ENCODE measurements at places on chromosomes 16 and 17. TPM values are rescaled to one million over a fixed set of nuclear protein-coding genes. Genes with fewer than 3 reads are reported as not detected.

GRCh38 chr17:35791681-35792350 is 3.6 kb downstream of the MMP28 start:
- DNase-seq = no peak
- no peaks in the 10 kb centered on the region for H3K27me3 ChIP-seq
- H3K4me3 ChIP-seq = no peak overlapping the region
- H3K4me1 ChIP-seq = peaks cover 5% of the 10 kb centered on the region
- no peak overlapping the region for H3K27ac ChIP-seq
- H3K36me3 ChIP-seq = no peaks in the 10 kb centered on the region

DNA sequence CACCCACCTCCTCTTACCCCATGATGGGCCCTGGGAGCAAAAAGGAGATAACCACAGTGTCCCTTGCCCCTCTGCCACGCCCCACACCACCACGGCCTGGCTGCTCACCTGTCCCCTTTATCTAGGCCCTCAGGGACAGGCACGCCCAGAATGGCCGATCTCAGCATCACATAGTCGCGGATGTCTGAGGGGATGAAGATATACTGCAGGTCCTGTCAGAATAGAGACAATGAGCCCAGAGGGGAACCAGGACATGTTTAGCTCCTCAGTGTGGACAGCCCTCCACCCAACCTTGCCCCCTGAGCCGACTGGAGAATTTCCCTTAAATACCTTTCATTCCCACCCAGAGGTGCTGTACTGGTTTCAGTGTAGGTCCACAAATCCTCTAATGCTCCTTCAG is 15.2 kb downstream of the ST6GALNAC2 start:
- no peak for DNase-seq
- H3K4me1 ChIP-seq = no peaks in the 10 kb centered on the region
- no peaks in the 10 kb centered on the region for H3K27me3 ChIP-seq
- H3K27ac ChIP-seq = no peak overlapping the region
- H3K4me3 ChIP-seq = no peak overlapping the region
- H3K36me3 ChIP-seq = no peaks in the 10 kb centered on the region

- H3K27me3 ChIP-seq = no peaks in the 10 kb centered on the region
- no peak for DNase-seq
- H3K4me3 ChIP-seq = no peak overlapping the region
- H3K27ac ChIP-seq = no peak overlapping the region
- H3K4me1 ChIP-seq = peaks cover 18% of the 10 kb centered on the region
Measured at GRCh38 chr16:12805066-12805465, 1.4 kb upstream of the CPPED1 start.

DNA sequence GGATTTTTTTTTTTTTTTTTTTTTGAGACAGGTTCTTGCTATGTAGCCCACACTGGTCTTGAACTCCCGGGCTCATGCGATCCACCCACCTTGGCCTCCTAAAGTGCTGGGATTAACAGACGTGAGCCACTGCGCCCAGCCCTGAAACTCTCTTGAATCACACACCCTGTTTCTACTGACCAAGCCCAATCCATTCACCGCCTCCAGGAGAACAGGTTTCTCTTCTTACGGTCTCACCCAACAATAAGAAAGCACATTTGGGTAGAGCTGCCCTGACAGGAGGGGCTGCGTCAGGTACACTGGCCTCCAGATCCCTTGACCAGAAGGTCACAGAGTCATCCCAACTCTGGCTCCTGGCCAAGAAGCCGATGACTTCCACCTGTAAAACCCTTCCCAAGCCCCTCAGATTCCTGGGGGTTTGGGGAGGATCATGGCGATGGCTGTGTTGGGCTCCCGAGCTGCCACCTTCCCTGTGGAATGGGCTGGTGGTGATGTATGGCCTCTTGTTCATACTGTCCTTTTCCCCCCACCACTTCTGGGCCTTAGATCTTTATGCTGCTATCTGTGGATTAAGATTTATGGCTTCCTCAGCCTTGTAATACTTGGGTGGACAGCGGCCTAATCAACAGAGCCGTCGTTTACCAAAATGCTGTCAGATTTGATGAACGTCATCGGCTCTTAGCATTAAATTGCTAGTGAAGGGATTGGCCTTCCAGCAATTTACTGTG is 89.1 kb downstream of the KATNIP start:
- H3K4me3 ChIP-seq = no peak overlapping the region
- peaks cover 1% of the 10 kb centered on the region for H3K4me1 ChIP-seq
- no peak for DNase-seq
- H3K36me3 ChIP-seq = no peaks in the 10 kb centered on the region
- no peaks in the 10 kb centered on the region for H3K27me3 ChIP-seq

DNA sequence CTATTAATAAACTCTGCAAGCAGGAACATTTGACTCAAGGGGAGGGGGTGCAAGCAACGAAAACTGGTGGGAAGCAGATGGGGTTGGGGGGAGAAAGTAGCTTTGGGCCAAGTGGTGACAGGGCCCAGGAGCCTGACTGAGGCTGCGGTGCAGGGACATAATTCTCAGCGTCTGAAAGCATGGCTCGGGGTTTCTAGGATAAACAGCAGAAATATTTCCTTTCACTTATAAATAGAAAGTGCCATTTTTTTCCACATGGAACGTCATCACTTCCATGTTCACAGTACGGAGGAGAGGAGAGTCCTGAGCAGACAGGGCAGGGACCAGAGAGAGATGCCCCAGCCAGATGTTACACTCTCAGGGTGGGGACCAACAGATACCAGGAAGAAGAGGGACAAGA is 197.1 kb downstream of the ZFHX3 start:
- DNase-seq = no peak
- H3K27ac ChIP-seq = peak overlapping the region; percentile 6
- H3K4me3 ChIP-seq = no peak overlapping the region
- peaks cover 6% of the 10 kb centered on the region for H3K4me1 ChIP-seq
- no peaks in the 10 kb centered on the region for H3K36me3 ChIP-seq
- H3K27me3 ChIP-seq = no peaks in the 10 kb centered on the region

DNA sequence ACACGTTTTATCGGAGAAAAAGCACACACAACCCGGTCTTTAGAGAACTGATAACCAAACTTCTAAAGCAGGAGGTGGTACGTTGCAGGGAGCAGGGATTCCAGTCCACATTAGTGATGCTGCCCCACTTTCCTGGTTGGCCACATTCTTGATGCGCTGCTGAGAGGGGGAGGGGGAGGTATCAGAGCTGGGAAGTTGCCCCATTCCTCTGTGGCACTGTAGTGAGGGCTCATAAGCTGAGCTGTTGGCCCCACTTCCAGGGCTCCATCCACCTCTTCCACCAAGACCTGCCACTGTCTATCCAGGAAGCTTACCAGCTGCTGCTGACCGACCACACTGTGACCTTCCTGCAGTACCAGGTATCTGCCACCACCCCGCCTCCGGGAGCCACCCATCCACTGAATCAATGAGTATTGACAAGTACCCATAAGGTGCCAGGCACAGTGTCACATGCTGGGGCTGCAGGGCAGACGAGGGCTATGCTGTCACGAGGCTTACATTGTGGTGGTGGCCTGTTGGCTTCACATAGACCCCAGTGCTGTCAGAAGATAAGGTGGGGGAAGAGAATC is 1.1 kb downstream of the TSEN54 start:
- no peak for DNase-seq
- peak overlapping the region; percentile 94 for H3K4me3 ChIP-seq
- no peaks in the 10 kb centered on the region for H3K36me3 ChIP-seq
- peaks cover 16% of the 10 kb centered on the region for H3K4me1 ChIP-seq

GRCh38 chr16:25931473-25932035 is 239.8 kb downstream of the HS3ST4 start:
- DNase-seq = no peak
- H3K36me3 ChIP-seq = no peaks in the 10 kb centered on the region
- H3K4me1 ChIP-seq = no peaks in the 10 kb centered on the region
- no peak overlapping the region for H3K4me3 ChIP-seq
- H3K27me3 ChIP-seq = no peaks in the 10 kb centered on the region

- no peak for DNase-seq
- H3K36me3 ChIP-seq = no peaks in the 10 kb centered on the region
- H3K4me3 ChIP-seq = no peak overlapping the region
Measured at GRCh38 chr17:4503283-4504025, 4.8 kb downstream of the SPNS2 start.

GRCh38 chr17:38922538-38923297 is 2.7 kb upstream of the LASP1NB start:
- H3K27ac ChIP-seq = no peak overlapping the region
- H3K27me3 ChIP-seq = no peaks in the 10 kb centered on the region
- peaks cover 6% of the 10 kb centered on the region for H3K4me1 ChIP-seq

DNA sequence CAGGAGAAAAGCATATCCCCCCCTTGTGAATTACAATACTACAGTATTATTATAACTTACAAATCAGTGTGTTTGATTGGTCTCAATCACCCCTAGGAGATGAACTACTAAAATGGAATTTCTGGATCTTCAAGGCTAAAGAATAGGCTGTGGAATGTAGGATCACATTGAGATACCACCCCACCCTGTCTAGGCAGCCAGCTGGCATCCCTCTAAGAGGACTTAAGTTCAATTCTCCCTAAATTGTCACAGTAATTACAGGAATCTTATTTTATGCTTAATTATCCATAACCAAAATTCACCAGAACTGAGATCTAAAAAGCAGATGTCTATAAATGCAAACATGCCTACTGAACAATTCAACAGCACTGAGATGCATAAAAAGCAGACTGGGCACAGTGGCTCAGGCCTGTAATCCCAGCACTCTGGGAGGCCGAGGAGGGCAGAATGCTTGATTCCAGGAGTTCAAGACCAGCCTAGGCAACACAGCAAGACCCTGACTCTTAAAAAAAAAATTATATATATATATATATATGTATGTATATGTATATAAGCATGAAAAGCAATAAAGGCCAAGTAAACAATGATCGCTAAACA is 12.0 kb downstream of the AP1G1 start:
- H3K27me3 ChIP-seq = no peaks in the 10 kb centered on the region
- H3K36me3 ChIP-seq = no peaks in the 10 kb centered on the region
- no peak for DNase-seq
- H3K27ac ChIP-seq = no peak overlapping the region
- H3K4me1 ChIP-seq = peaks cover 3% of the 10 kb centered on the region
- H3K4me3 ChIP-seq = no peak overlapping the region

DNA sequence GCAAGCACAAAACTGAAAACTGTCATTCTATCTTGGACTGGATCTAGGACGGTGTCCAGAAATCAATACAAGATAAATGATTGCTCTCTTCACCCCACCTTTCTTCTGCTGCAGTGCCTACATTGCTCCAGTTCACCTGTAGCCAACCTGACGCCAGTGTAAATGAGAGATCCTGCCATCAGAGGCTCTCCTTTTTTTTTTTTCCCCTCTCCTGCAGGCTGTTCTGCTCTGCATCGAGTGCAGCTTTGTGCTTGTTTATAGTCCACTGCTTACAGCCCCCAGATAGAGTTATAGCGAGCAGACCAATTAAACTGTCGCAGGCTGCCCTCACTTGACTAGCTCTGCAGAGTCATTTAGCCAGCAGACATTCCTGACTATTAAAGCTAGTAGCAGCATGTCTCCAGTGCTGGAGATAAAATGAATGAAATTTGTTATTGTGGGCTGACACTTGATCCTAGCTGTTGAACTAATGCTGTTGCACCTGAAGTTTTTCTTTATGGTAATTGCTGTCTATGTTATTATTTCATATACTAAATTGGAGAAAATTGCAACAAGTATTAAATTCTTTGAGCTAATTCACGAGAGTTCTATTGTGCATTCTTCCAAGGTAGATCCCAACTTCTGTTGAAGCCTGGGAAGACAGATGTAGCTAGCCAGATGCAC is 257.1 kb downstream of the FTO start:
- H3K27me3 ChIP-seq = no peaks in the 10 kb centered on the region
- no peaks in the 10 kb centered on the region for H3K36me3 ChIP-seq
- H3K27ac ChIP-seq = no peak overlapping the region
- H3K4me1 ChIP-seq = no peaks in the 10 kb centered on the region

Gene NPIPB6
- total RNA-seq = 0.57 TPM

Gene NPW
- not detected for total RNA-seq

Gene G6PC1
- total RNA-seq = 1.7 TPM

Gene ABCA10
- 28.7 TPM for total RNA-seq

Gene RTN4RL1
- total RNA-seq = 2.0 TPM

All from ovary (tissue), 10 donors.